Omental fat pad (tissue), 4 donors: ENCODE measurements at places on chromosomes 2 and 18.

DNA sequence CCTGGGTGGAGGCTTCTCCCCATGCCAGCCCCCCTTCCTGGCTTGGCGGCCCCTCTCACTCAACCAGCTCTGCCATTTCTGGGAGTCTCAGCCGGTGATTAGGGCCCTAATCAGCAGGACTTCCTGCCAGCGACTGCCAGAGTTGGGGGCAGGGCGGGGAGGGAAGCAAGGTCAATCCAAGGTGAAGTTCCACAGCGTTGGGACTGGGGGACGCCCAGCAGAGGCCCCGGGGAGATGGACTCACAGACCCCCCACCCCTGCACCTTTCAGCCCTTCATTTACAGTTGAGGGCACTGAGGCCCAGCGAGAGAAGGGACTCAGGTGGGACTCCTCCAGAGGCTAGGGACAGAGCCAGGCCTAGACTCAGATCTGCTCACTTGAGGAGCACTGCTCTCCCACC, 65.3 kb downstream of the TNS1 start:
- no peak for DNase-seq

DNA sequence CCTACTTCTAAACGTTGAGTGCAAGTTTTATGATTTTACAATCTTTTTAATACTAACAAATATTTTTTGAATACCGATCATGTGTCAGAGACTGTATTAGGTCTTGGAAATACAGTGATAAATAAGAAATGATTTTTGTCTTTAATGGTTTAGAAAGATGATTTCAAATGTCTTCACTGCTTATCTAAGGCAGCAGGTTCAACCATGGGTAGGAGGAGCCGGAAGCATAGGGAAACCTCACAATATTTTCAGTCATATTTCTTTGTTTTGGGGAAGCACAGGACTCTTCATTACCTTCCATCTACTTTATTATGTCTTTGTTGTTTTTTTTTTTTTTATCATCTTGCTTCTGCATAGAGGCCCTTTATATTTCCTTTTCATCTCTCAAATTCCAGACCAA, 165.2 kb upstream of the EPC2 start:
- no peak for DNase-seq

DNA sequence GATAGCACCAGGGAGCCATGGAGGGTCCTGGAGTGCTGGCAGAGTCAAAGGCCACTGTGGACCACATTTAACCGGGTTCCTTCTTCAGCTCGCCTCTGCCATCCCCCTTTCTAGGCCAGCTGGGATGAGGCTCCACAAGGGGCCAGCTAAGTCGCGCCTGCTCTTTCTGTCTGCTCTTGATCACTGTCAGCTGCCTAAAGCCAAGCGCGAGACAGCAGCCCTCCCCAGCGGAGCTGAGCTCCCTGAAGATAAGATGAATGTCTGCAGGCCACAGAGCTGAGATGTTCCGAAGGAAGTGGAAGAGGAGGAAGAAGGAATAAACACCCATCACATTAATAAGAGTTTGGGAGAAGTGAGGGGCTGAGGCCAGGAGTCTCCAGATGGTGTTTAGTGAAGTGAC, 99.6 kb downstream of the CELF4 start:
- DNase-seq = no peak

DNA sequence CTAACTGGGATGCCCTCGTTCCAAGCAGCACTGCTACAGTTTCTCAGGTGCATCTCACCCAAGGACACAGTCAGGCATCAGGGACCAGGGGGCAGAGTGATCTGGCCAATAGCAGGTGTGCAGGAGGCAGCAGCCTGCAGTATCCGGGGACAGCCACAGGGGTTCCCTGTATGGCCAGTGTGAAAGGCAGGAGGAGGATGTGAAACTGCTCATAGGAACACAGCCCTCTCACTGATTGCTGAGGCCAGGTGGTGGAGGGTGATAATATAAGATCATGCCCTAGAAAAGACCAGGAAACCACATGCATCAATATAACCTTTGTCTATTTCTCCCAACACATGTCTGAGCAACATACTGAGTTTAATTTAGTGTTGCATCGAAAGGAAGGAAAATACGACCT, 112.7 kb upstream of the TACR1 start:
- DNase-seq = no peak

DNA sequence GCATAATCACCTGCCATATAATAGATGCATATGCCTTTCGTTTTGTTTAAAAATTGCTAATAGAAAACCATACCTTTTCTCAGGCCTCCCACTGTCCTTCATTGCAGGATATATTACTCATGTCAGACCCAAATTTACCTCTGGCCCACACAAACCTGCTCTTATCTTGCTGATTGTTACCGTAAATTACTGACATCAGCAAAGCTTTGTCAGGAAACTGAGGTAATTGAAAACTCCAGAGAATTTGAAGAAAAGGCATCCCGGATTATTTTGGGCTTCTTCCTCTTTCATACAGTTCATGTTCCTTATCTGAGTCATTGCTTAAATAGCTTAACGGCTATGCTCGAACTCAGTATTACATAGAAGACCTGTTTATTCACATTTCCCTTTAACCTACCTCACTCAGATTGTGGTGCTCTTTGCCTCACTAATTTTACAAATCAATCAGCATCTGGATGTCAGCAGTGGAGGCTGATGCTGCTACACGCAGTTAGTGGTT, 145.7 kb downstream of the ZEB2 start:
- DNase-seq = no peak
